NAMALWA (cell line): ENCODE measurements at places on chromosomes 2 and 18.
A peak's percentile ranks its signal among the peaks of the same experiment; 100 is the strongest.

DNA sequence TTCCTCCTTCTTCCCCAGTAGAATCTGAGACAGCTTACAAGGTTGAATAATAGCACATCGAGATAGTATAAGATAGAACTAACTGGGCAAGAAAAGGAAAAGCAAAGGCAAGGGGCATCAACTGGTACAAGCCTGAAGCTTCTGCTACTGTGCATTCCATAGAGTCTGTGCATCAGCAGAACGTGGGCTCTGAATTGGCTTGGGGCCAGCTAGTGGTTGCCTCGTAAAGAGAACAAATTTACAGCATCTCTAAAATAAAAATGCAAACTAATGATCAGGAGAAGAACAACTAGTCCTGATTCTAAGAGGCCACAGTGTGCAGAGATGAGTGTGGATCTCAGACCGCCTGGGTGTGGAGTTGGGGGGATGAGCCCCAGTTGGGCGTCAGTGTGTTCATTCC is 36.6 kb downstream of the UPP2 start:
- no peak for DNase-seq

GRCh38 chr18:46070815-46071652 is 1.0 kb downstream of the PSTPIP2 start:
- DNase-seq = no peak

DNA sequence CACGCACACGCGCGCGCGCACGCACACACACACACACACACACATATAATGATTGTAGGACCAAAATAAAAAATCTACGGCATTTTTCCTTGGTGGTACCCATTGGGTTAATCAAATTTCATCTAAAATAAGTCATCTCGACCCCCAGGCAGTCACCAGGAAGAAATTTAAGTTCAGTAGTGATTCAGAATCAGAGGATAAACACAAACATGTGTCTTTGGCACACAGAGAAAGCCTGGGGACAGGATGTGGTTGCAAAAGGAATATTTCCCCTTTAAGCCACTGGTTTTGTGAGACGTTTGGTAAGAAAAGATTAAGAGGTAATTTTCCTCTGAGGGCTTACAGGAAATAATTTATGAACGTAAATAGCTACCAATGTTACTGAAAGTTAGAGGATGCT is 171.6 kb upstream of the PIEZO2 start:
- DNase-seq = no peak

DNA sequence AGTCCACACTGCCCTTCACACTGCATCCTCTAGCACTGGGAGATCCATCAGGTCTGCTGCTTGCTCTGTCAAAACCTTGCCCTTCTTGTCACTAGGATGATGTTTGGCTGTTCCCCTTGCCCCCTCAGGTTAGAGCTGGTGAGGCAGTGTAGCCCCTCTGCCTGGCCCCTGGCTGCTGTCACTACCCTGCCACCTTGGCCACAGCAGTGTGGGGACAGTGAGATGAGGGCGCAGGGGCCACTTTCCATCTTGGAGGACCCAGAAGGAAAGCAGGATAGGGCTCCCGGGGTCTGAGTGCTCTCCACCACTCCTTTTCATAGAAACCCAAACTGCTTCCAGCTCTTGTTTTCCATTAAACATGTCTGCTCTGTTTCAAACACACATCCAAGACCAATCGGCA is 19.9 kb downstream of the THSD7B start:
- DNase-seq = no peak

- no peak for DNase-seq
Observed at GRCh38 chr2:223613017-223613950, 11.1 kb upstream of the SCG2 start.

DNA sequence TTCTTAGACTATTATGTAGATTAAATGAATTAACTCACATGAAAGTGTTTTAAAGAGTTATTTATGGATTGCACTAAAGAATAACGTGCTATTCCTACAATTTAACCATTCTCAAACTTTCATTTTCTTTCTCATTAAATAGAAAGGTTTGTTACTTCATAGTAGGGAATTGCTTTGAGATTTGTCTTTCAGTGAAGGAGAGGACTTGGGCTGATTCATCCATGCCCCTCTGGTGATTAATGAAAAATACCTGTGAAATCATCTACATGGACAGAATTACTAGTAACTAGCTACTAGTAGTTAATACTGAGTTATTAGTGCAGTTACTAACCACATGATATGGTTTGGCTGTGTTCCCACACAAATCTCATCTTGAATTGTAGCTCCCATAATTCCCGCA is 275.8 kb upstream of the CDH20 start:
- DNase-seq = no peak

DNA sequence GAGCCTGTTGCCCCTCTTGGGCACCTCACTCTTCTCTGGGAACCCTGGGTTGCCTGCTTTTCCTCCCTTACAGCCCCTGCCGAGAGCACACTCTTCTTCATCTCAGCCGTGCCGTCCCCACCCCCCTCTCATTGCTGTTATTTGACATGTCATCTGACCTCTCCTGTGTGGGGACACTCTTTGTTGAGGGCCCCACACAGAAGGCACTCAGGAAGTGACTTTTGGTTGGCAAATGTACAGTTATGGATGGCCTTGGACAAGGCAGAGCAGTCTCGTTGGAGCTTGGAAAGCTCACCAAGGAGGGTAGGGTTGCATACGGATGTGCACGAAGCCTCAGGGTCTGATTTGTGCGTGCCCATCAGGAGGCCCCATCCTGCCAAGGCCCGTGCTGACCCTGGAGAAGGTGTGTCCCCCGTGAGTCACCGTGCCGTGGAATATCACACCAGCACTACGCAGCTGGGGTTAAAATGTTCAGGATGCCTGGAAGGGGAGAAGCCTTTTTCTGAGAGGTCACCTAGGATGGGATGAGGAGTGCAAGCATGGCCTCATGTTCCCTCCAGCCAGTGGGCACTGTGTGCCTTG is 93.9 kb downstream of the CTIF start:
- no peak for DNase-seq

DNA sequence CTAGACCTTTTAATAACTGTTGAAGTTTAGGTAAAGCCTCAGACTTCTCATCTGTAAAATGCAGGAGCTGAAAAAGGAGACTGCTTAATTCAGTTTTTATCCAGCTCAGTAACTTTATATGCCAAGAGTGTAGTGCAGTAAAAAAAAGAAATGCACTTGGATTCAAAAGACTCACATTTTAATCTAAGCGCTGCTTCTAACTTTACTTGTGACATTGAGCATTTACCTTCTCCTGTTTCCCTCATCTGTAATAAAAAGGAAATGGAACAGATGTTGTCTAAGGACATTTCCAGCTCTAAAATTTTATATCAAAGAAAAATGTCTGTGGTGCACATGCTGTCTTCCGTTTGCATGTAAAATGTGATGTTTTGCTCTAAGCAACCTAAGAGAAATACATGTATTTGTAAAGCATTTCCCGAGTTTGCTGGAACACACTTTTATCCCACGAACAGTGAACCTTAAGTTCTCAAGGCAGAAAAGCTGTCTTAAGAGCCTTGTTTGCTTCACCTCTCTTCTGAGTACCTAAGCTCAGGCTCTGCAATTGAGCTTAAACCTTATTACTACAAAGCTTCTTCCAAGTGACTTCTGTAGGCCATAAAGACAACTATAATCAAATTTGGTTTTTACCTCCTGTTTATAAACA is 24.2 kb upstream of the TANK start:
- peak; percentile 49 for DNase-seq

GRCh38 chr2:233114421-233114861 is 54.3 kb downstream of the INPP5D start:
- DNase-seq = no peak

GRCh38 chr2:229445019-229445418 is 173.9 kb upstream of the PID1 start:
- no peak for DNase-seq

DNA sequence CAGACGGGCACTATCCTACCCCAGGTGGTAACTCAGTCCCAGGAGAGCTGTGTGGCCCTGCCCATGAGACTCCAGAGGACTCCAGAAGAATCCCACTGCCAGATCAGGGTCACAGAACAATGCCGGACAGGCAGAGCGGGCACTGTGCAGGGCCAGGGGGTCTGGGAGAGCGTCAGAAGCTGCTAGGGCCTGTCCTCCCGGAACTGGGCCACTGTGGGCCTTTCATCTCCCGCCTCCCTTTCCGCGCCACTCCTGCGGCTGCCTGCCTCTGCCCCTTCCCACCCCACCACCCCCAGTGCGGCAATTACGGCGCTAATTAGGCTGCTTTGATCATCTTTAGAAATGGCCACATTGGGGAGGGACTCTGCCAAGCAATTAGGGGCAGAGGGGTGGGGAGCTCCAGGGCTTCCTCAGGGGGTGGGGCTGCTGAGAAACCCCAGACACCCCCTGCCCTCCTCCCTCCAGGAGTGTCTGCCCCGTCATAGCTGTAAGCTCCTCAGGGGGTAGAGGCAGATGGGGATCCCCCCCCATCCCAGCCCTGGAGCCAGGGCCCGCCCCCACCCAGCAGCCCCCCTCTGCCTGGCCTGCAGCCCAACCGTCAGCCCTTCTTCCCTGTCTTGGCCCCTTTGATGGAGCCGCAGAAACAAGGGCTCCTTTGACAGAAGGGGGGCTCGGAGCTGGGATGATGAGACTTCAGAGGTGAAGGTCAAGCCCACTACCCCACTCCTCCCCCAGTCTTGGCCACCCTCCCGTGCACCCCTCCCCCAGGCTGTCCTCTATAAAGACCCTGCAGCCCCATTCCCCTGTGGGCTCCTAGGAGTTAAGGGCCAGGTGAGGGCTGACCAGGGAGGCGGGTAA is at the start of gene PRSS56:
TSS of gene PRSS56 (plus strand) at position 808 of the 858 bp plus-strand sequence. CDS start 211 bp downstream, outside the sequence.
- no peak for DNase-seq

DNA sequence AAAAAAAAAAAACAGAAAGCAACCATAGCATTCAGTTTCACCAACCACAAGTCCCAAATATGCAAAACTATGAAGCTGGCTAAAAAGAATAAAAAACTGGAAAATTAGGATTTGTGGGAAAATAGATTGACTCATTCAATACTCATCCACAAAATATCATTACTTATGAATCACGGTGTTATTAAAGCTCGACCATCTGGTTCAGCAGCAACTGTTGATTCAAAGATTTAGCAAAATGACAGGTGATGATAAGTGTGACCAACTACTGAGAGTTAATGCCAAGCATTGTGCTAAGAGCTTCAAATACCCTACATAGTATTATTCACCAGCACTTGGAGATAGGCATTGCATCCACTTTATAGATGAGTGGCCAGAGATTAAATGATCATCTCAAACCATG is 26.2 kb upstream of the XDH start:
- DNase-seq = no peak
